ENCODE measurements at places on chromosomes 1 and 21.

GRCh38 chr1:64754173-64754572 lies 9.3 kb downstream of the RAVER2 start:
- DNase-seq, result no peak

GRCh38 chr1:228839656-228840055 lies 104.4 kb downstream of the RHOU start:
- DNase-seq, result no peak

GRCh38 chr21:27393726-27394125 lies 426.8 kb upstream of the ADAMTS5 start:
- no peak for DNase-seq

DNA sequence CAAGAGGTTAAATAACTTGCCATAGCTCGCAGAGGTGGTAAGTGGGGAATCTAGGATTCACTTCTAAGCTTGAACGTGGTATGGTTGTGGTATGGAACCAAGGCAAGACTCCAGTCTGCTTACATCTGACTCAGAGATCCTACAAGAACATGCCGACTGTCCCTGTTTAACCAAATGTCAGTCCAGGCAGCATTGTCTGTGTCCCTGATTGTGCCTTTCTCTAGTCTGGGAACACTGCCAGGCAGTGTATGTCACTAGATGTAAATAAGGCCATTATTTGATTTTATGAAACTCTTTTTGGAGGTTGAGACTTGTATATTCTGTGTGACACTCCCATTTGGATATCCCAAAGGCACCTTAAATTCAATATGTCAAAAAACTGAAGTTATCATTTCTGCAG lies 96.0 kb downstream of the NOS1AP start:
- no peak for DNase-seq

DNA sequence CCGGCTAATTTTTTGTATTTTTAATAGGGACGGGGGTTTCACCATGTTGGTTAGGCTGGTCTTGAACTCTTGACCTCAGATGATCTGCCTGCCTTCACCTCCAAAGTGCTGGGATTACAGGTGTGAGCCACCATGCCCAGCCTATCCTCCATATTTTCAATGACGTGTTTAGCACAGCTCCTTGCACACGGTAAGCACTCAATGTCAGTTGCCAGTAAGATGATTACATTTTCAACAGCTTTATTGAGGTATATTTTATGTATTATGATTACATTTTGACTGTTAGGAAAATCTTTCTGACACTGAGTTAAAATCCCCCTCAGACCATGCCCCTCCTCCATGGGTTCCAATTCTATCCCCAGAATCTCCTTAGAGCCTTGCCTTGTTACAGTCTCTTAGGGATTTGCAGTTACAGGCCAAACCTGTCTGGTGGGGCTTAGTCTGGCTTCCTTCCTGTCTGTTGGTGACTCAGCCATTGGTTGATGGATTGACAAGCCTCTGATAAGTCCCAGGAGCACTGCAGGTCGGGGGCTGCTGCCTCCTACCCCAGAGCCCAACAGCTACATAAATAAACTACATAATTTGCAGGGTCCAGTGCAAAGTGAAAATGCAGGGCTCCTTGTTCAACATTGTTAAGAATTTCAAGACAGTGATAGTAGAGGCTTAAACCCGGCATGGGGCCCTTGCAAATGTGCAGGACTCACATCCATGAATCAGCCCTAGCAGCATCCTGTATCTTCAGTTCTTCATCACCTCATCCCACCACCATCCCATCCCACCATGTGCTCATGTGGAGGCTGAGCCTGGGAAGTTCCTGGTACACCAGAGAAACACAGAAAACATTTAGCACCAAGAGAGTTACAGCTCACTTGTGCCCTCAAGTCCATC lies 23.4 kb downstream of the COA7 start:
- no peak for DNase-seq

GRCh38 chr1:168875831-168876230 lies 146.8 kb upstream of the DPT start:
- DNase-seq, result no peak

GRCh38 chr1:196387766-196388165 lies 220.5 kb downstream of the KCNT2 start:
- no peak for DNase-seq
